ENCODE measurements at places on chromosomes 11 and 22.

DNA sequence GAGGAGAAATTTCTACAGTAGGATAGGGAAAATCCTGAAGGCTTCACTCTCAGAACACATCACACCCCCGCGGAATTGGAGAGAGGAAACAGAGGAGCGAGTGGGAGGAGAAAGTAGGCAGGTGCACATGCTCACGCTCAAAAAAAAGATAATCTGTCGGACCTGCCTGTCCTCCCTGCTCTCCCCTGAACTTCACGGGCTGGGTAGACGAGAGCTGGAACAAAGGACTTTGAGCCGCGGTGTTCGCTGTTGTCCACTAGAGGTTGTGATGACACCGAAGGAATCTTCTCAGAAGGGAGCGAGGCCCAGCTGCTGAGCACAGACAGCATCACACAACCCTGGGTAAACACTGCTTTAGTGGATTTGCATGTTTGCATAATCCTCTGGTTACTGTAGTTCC is 5.0 kb downstream of the SEZ6L start:
- no peak for DNase-seq

DNA sequence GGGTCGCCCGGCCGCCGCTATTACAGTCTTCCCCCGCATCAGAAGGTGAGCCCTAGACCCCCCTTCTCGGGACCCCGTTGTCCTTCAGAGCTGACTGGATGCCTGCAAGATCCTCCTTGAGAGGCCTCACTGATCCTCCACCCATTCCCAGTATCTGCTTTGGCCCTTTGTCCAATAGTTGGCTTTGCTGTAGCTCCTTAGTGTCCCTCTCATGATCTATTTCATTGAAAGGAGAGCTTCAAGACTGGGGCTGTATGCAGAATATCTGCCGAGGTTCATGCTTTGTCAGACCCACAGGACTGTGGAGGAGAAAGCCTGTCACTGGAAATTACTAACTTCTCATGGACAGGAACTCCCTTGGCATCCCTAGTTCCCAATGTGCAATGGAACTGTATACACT is 499 bp downstream of the DLAT start:
- DNase-seq = no peak

DNA sequence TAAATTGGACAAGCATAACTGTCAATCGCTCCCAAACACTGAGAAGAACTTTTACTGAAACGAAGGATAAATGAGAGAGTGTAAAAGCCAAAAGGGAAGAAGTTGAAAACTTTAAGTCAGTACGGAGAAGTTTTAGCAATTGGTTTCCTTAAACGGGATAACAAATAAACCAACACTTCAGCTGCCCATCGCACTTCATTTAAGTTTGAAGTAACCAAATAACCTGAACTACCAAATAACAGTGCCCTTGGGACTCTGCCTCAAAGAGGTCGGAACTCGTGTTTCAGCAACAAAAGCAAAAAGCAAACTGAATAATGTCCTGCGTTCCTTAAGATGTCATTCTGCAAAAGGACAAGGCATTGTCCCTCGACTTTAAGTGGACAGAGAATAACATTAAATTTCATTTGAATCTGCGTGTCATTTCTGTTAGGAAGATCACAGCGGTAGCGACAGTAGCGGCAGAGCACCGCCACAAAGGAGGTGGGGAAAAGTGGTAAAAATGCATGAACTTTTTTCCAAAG is 127.0 kb upstream of the C11orf58 start:
- no peak for DNase-seq

GRCh38 chr11:44241851-44242250 is 68.1 kb downstream of the ALX4 start:
- DNase-seq = no peak

All from HCT116 (cell line).